ENCODE measurements at places on chromosomes 3 and 15. TPM values are rescaled to one million over a fixed set of nuclear protein-coding genes. Genes with fewer than 3 reads are reported as not detected.

- DNase-seq, result no peak
Measured at GRCh38 chr3:10437272-10437994, 68.0 kb downstream of the ATP2B2 start.

The SLC22A13 gene
- total RNA-seq, result 0.42 TPM

- DNase-seq, result no peak
Measured at GRCh38 chr3:133089906-133090485, 51.8 kb downstream of the TMEM108 start.

DNA sequence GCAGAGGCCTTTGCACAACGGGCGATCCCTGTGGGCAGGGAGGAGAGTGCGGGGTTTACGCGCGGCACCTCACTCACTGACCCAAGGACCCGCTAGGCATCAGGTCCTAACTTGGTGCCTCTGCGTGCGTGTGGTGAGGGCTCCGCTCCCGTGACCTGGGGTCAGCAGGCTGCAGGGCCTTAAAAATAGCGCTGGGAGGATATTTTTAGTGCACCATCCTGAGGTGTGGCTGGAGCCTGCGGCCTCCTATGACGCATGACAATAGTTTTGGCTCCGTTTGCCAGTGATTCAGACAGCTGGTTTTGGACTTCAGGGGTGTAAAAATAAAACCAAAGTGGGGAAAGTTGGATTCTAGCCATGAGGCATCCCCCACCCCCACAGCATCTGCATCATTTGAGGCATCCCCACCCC, 139.0 kb downstream of the FAM43A start:
- no peak for DNase-seq

The ACP3 gene
- 2.5 TPM for total RNA-seq

DNA sequence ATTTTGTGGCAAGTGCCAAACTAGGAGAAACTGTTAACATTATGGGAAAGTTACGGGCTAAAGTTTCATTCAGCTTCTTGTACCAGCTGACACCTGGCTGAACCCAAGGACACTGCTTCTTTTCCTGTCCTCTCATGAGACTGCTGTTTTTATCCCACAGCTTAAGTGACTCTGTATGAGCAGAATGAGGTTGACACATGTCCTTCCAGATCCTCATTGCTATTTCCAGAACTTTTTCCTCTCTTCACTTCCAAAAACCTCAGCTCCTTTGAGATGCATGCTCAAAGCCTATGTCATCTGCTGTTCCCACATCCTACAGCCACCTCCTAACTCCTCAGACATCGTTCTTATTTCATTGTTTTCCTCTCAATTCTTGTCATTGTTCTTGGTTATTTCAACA, 183.6 kb downstream of the DCLK3 start:
- no peak for DNase-seq

DNA sequence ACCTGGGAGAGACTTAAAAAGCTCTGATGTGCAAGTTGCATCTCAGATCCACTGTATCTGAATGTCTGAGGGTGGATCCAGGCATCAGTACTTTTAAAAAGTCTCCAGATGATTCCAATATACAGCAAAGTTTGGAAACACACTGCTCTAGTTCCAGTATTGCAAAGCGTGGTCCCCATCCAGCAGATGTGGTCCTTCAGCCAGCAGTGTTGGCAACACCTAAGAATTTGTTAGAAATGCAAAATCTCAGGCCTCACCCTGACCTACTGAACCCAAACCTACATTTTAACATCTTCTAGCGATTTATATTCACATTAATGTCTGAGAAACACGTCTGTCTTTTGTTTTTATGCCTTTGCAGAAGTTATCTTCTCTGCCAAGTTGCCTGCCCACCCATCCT, 32.2 kb upstream of the SGO1 start:
- no peak for DNase-seq

The ZNF80 gene
- not detected for total RNA-seq

The USP19 gene
- total RNA-seq, result 75.8 TPM

The GRIP2 gene
- 12.0 TPM for total RNA-seq

The FGF7 gene
- 0.11 TPM for total RNA-seq

- no peak for DNase-seq
Measured at GRCh38 chr15:75058127-75058905, 34.9 kb downstream of the PPCDC start.

DNA sequence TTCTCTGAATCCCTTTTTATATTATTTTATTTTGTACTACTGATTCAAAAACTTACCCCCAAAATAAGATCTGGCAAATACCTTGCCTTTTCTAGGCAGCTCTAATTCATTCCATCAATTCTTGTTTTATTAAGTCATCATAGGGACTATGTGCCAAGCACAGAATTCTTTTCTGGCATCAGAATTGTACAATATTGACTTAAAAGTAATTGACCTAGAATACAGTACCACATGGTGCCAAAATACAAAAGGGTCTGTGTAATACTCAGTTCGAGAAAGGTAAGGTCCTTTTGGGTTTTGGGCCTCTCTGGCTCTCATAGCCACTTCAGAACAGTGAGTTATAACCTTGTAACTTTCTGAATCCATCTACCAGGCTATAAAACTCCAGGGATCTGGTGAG, 46.2 kb downstream of the KBTBD8 start:
- DNase-seq, result no peak

- DNase-seq, result no peak
Measured at GRCh38 chr3:16821053-16821452, 63.7 kb upstream of the PLCL2 start.

DNA sequence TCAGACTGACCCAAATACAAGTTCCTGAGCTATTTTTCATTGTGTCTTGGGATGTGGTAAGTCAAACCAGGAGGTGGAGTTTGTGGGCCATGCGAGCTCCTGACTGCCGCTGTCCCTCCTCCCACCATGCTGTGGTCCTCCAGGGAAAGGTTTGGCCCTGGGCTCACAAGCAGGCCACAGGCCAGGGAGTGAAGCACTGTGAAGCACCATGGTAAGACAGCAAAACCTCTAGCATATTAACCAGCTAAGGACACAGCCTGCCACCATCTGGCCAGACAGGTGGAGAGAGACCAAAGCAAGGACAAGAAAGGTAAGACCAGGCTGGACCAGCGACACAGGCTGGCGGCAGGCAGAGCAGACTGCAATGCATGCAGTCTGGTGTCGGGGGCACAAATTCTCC, 15.3 kb downstream of the RAB43 start:
- DNase-seq, result peak; percentile 25

The SLC6A11 gene
- total RNA-seq, result 1.5 TPM

GRCh38 chr15:78855746-78856145, 16.9 kb upstream of the MORF4L1 start:
- no peak for DNase-seq

The WNT7A gene
- total RNA-seq, result 0.07 TPM

DNA sequence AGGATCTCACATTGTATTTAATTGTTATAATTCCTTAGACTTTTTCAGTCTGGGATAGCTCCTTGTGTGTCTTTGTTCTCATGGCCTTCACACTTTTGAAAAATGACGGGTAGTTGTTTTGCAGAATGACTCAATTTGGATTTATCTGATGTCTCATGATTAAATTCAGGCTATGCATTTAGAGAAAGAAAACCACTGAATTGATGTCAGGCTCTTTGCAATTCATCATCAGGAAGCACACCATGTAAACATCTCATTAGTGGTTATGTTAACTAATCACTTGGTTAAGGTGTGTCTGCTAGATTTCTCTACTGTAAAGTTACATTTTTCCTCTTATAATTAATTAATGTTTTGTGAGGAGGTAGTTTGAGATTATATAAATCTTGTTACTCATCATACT, 8.0 kb upstream of the SLC22A13 start:
- no peak for DNase-seq

The SLC22A14 gene
- total RNA-seq, result not detected

- no peak for DNase-seq
Measured at GRCh38 chr3:53426918-53427317, 67.5 kb upstream of the CACNA1D start.

The FBXO40 gene
- total RNA-seq, result 0.04 TPM

GRCh38 chr3:127929818-127930413, 14.9 kb downstream of the KBTBD12 start:
- DNase-seq, result no peak

DNA sequence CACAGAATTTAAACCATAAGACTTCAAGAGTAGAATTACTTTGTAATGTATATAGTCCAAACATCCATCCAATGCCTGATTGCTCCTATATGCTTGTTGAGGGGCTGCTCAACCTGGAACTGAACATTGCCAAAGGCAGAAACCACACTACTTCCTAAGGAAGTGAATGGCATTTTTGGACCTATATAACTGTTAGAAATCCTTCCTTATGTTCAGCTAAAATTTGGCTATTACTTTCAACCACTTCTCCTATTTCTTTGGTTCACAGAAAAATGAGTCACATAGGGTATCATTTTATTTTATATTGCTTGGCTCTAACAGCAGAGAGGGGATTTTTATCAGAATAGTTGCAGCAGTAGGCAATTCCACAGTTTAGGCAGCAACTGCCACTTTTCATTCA, 342.1 kb downstream of the SLC9A9 start:
- no peak for DNase-seq

The CD96 gene
- total RNA-seq, result 0.94 TPM

The TF gene
- total RNA-seq, result 9.3 TPM

DNA sequence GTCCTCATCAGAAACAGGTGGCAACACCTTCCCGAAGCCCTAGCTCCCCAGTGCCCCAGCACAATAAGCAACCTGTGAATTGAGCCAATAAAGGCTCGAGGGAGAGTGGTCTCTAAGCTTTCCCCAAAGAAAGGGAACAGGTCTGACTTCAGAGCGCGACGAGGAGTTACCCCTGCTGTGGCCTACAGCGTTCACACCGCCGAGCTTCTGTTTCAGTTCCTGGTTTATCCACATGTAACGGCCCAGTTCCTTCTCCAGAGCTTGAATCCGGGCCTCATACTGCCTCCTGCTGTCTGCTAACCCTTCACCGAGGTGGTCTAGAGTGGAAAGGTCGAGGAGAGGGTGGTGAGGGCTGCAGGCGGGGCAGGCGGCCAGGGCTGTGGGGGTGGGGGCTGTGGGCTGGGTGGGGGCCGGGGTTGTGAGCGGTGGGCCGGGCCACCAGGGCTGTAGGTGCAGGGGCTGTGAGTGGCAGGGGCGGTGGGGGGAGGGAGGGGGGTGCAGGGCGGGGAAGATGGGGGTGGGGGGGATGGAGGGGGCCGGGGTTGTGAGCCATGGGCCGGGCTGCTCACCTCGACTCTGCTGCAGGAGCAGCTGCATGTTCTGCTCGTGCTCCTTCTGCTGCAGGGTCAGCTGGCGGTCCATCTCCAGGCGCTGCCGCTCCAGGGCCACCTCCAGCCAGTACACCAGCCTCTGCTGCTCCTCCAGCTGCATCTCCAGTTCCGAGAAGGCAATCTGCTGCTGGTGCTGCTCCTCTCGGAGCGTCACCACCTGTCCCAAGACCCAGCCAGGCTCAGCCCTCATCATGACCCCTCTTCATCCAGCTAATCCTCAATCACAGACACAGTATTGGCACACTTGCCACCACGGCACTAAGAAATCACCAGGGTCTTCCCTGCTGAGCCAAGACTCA, 26.2 kb downstream of the KIF7 start:
- no peak for DNase-seq

- DNase-seq, result no peak
Measured at GRCh38 chr3:9036404-9037131, 73.3 kb upstream of the RAD18 start.

DNA sequence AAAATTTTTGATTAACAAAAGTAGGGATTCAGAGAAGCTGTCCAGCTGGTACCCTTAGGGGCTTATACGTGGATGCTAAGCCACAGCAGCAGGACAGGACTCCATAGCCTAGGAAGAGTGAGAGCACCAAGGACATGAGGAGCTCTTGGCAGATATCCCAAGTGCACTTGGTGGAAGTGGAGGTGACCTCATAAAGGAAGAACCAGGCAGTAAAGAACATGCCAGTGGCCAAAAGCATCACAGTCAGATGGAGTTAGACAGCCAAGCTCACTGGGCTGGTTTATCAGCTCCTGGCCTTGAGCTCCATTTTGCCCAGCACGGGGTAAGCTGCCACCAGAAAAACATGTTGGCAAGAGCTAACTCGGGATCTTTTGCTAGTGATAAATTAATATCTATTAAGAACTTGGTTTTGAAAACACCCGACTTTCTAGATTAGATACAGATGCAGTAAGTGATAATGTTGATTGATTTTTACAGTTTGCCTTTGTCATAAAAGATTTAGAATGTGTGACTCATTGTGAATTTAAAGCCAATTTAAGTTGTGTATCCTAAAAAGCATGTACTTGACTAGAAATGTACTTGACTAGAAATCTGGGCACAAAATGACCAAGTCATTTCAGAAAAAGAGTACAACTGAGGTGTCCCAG, 108.0 kb downstream of the CMSS1 start:
- no peak for DNase-seq

The ROPN1 gene
- not detected for total RNA-seq
